Myometrial cell (primary cell): ENCODE measurements at places on chromosomes 11 and 22. TPM values are rescaled to one million over a fixed set of nuclear protein-coding genes. Genes with fewer than 3 reads are reported as not detected.

RIMBP3C gene
- total RNA-seq = 0.18 TPM in 1 of 2 replicates, not detected in the other

SORL1 gene
- total RNA-seq = 0.29 and 1.4 TPM in 2 replicates

OR2D2 gene
- total RNA-seq = not detected in 2 replicates

OR52E8 gene
- total RNA-seq = not detected in 2 replicates

SYVN1 gene
- total RNA-seq = 23.2 and 26.5 TPM in 2 replicates

FXYD6 gene
- not detected in 2 replicates for total RNA-seq

TSKU gene
- total RNA-seq = 21.1 and 24.8 TPM in 2 replicates

PATE2 gene
- not detected in 2 replicates for total RNA-seq

CDC42BPG gene
- total RNA-seq = 0.18 and 0.29 TPM in 2 replicates

SMIM35 gene
- not detected in 2 replicates for total RNA-seq

C11orf52 gene
- not detected in 2 replicates for total RNA-seq

OR51E1 gene
- not detected in 2 replicates for total RNA-seq

NXPE1 gene
- total RNA-seq = not detected in 2 replicates

RAB39A gene
- total RNA-seq = not detected in 2 replicates

TMEM218 gene
- 32.3 and 43.1 TPM in 2 replicates for total RNA-seq

TIGD3 gene
- total RNA-seq = not detected in 2 replicates

DSCAML1 gene
- total RNA-seq = not detected in 2 replicates

PHLDA2 gene
- total RNA-seq = 64.9 and 77.8 TPM in 2 replicates

UBQLN3 gene
- total RNA-seq = not detected in 2 replicates

SLC22A25 gene
- total RNA-seq = not detected in 2 replicates

HTR3B gene
- not detected in 2 replicates for total RNA-seq

CALCB gene
- not detected in 2 replicates for total RNA-seq

GGTLC3 gene
- not detected in 2 replicates for total RNA-seq

TP53AIP1 gene
- total RNA-seq = not detected in 2 replicates

GRM5 gene
- not detected in 2 replicates for total RNA-seq

WT1 gene
- total RNA-seq = 26.4 and 28.0 TPM in 2 replicates

MRGPRF gene
- total RNA-seq = 34.2 and 39.2 TPM in 2 replicates

RCOR2 gene
- total RNA-seq = 1.7 and 3.0 TPM in 2 replicates

TBX10 gene
- total RNA-seq = not detected in 2 replicates

KBTBD4 gene
- 22.9 and 28.3 TPM in 2 replicates for total RNA-seq

LRRC10B gene
- not detected in 2 replicates for total RNA-seq
